Fibroblast of skin of left quadriceps (primary cell): ENCODE measurements at places on chromosomes 13 and 19.

DNA sequence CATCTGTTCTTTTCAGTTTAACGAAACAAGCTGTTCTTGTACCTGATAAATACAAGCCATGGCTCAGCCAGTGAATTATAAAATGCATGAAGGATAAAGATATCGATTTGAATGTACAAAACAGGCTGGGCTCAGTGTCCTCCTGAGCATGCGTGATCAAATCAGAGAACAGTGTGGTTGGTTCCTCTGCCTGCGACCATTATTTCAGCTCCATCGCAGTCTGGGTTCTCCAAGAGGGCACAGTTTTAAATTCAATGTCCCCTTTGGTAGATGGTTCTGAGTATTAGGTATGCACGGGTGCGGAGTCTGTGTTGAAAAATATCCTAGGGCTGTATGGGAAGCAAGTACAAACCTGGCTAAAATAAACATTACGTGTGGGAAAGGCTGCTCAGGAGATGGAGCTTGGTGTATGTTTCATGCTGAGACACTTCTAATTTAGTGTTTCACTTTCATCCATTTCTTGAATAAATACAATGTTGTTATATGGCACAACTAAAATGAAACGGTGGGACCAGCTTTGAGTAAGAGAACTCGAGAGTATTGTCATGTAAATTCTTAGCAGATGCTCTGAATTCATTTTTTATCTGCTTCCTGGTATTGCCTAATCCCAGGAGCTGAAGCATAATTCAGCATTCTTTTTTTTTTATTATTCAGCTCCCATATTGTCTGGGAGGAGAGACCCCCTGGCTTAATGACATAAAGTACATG is 458.7 kb downstream of the MYO16 start:
- no peak for DNase-seq

GRCh38 chr19:14015524-14016035 is 9.5 kb upstream of the RFX1 start:
- DNase-seq, result no peak

DNA sequence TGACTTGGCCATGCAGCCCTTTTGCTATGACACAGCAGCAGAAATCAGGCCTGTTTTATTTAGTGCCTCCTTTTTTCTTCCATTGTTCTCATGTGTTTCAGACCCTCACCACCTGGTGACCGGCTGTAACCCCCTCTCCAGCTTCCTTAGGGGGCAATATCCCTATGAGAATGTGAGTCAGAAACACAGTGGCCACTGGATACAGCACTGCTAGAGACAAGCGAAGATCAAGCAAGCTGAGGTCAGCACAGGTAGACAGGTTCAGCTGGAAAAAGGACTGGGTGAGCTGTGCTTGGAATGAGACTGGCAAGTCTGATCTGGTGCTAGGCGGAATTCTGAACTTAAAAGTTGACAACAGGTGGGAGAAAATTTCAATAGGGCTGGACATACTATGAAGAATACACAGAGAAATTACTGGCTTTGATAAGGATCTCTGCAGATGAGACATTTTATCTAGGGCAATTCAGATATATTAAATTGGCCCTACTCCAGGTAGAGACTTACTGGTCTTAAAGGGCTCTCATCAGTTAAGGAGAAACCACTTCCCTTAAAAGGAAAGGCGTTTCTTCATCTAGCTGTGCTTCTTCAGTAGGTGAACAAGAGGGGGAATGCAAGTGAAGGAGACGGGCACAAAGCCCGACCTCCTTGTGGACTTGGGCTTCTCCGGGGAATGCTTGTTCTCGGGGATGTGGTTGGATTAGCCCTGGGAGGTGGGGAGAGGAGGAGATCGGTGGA is 83.3 kb downstream of the ERCC5 start:
- no peak for DNase-seq

DNA sequence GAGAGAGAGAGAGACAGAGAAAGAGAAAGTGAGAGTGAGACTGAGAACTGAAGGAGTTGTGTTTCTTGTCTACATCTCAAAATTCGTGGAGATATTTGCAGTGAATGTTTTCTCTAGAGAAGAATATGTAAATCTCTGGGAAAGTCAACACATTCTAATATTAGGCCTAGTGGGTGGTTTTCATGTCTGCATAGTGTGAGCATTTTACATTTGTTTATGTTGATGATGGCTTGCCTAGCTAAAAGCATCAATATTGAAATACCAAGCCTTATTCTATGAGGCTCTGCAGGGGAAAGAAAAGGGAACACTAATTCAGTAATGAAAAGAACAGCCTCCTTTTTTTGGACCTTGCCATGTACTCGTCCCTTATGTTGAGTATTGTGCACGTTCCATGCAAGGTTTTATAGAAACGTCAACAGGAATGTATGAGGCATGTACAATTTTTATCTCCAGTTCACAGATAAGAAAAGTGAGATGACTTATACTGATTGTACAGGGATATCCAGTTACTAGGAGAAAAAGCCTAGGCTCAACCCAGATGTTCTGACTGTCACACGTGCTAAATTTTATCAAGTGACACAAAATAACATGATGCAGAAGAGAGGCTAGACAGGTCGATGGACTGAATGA is 1288.9 kb upstream of the SLC10A2 start:
- DNase-seq, result no peak

GRCh38 chr19:55353356-55353802 is 1.1 kb downstream of the COX6B2 start:
- DNase-seq, result no peak

DNA sequence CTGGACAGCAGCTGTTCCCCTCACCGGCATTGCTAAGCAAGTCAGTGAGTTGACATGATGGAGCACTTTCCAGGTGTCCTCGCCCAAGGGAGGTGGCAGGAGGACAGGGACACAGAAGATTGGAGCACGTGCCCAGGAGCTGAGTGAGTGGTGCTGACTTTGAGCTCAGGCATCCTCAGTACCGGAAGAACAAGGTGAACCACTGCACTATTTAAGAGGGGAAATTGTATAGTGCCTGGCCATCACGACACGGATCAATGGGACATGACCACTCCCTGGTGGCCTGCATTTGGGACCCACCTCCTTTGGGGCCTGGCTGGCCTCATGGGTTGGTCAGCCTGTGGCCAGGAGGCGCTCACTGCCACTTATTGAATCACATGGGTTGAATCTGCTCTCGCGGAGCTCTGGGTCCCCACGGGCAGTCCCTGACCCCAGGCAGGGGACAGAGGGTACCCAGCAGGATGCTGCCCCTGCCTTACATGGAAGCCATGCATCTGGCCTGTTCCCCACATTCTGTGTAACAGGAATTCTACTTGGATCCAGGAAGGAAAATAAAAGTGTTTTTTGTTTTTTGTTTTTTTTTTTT is 206.9 kb upstream of the ZNF536 start:
- no peak for DNase-seq

DNA sequence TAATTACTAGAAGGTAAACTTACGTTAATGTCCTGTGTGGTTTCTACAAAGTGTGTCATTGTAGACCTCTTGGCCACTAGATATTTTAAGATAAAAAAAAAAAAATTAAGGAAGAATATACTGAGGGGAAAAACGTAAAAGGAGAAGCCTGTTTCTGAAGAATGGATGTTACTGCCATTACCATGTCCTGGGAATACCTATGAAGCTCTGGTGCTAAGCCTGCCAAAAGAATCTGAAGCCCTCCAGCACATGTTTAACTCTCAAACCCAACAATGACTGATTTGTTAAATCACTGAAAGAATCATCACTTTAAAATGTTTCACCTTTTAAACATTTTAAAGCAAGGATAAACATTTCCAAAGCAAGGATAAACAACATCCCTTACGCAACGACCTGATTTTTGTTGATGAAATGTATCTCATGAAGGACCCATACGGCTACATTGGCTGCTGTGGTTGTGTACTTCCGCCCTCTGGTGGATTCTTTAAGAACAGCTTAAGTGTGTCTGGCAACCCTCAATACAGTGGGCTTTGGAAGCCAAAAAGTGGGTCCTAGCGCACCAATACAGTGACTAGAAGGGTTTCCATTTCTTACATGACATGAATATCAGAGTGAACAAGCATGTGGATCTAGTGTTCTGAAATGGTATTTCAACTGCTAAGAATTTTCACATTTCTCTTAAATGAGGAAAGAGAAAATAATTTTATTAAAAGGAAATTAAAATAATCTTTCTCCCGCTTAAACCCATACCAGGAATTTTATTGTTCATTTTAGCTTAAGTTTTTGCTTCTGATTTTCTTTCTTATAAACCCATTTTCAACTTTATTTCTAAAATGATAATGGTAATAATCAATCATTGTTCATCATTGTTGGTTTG is 74.5 kb upstream of the RAP2A start:
- DNase-seq, result peak; percentile 60

DNA sequence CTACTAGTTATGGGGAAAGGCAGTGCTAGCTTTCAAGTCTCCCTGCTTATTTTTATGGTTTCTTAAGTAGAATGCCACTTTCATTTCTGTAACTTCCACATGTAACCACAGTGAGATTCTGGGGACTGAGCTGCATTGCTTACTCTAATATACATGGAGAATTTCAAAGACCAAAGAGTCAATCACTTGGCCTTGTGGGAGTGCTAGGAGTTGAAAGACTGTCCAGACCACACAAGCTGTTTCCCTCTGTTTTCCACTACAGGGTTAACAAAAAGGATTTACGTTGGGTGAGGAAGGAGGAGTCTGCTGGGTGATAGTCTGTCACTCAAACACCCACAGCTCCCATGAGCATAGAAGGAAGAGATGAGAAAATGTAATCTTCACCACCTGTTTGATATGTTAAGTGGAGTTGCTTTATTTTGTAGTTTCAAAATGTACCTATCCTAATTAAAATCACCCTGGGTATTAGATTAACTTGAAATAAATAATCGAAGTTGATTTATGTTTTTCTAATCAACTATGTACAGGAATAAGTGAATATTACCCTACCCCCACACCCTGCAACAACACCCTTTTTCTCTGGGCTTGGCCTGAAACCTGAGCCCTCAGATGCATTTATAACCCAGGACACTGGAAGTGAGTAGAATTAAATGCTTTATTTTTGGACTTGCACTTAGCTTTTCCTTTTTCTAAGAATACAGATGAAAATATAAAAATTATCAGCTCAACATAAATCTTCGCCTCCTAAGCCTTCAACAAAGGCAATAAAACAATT is 225.8 kb upstream of the SLC10A2 start:
- DNase-seq, result no peak

- DNase-seq, result no peak
These were observed 205.0 kb upstream of the RFC3 start for GRCh38 chr13:33612641-33613638.

- DNase-seq, result no peak
These were observed 9.8 kb upstream of the GNA15 start for GRCh38 chr19:3125900-3126524.

DNA sequence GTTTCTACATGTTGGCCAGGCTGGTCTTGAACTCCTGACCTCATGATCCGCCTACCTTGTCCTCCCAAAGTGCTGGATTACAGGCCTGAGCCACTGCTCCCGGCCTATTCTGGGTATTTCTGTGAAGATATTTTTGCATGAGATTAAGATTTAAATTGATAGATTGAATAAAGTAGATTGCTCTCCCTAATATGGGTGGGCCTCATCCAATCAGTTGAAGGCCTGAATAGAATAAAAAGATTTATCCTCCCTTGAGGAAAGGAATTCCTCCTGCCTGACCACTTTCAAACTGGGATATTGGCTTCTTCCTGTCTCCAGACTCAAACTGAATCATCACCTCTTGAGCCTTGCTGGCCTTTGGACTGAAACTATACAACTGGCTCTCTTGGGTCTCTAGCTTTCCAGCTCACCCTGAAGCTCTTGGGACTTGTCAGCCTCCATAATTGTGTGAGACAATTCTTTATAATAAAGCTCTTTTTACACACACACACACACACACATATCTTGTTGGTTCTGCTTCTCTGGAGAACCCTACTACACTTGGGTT is 36.1 kb upstream of the CXCL17 start:
- no peak for DNase-seq

GRCh38 chr13:52405369-52405766 is 604 bp downstream of the THSD1 start:
- no peak for DNase-seq

- DNase-seq, result no peak
These were observed 20.7 kb downstream of the RFC3 start for GRCh38 chr13:33838647-33839046.

DNA sequence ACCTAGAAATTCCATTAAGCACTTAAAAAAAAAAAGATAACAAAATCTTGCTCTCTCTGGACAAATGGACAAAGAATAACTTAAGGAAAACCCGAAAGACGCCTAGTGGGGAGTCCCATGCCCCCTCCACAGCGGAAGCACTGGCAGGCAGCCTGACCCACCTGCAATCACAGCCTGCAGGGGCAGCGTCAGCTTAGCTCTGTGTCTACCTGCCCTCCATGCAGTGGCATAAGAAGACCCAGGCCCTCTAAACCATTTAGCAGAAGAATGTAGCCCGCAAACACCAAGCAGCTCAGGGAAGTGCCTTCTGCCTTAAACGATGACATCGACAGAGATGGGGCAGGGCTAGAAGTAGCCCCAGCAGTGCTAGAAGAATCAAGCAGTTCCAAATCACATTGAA is 36.0 kb downstream of the KCTD15 start:
- no peak for DNase-seq

GRCh38 chr13:91302111-91302510 is 45.4 kb upstream of the MIR17HG start:
- DNase-seq, result no peak

GRCh38 chr13:24307211-24308067 is 1.9 kb upstream of the C1QTNF9 start:
- DNase-seq, result no peak

DNA sequence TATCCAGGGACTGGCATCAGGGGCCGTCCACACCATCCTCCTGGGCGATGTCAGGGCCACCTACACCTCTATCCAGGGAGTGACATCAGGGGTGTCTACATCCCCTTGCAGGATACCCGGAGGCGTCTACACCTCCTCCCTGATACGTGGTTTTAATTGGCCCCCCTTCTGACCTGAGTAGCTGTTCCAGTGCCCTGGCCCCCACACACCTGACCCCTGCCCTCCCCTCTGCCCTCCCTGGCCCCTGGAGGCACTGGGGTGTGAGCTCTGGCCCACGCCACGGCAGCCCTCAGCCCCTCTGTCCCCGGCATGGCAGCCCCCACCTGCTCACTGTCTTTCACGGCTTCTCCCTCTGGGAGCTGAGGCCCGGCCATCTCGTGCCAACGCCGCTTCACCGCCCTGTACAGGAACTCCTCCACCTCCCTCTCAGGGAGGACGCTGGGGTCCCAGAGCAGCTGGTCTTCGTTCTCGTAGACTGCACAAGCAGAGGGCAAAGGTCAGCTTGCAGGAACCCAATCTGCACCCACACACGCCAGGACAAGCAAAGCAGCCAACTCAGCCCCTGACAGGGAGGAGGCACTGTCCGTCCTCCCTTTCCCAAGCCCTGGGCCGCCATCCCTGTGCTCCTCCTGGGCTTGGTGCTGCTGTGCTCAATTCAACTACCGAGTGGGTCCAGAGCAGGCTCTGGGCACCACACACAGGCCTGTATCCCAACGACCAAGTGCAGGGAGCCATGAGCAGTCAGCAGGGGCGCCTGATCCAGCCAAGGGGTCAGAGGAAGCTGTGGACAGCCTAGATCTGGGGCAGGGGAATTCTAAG is 22.2 kb upstream of the PLPP2 start:
- DNase-seq, result no peak

GRCh38 chr13:41018602-41018948 is 541 bp downstream of the ELF1 start:
- DNase-seq, result no peak
